ENCODE measurements at places on chromosomes 16 and 17. TPM values are rescaled to one million over a fixed set of nuclear protein-coding genes. Genes with fewer than 3 reads are reported as not detected.

Gene ETV4
- total RNA-seq, result not detected

- no peak for DNase-seq
These were observed 5.7 kb upstream of the ACTG1 start for GRCh38 chr17:81518113-81518784.

GRCh38 chr17:55413825-55414489 lies 7.7 kb downstream of the MMD start:
- no peak for DNase-seq

GRCh38 chr16:25875956-25876598 lies 184.3 kb downstream of the HS3ST4 start:
- DNase-seq, result no peak

DNA sequence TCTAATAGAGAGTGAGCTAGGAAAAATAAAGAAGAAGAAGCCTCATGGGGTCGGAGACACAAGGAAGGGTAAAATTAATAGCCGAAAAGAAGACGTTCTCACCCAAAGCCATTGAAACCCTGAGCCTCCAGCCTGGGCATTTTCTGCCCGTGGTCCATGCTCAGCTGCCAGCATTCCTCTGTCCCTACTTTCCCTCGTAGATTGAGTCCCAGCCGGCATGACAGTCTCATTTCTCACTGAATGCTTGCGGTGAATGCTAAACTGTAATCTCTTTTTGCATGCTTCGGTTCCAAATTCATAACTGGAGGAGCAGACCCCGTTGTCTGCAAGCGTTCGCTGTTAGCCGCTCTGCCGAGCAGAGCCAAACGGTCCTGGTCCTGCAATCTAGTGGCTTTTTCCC lies 54.0 kb upstream of the COX10 start:
- DNase-seq, result no peak

DNA sequence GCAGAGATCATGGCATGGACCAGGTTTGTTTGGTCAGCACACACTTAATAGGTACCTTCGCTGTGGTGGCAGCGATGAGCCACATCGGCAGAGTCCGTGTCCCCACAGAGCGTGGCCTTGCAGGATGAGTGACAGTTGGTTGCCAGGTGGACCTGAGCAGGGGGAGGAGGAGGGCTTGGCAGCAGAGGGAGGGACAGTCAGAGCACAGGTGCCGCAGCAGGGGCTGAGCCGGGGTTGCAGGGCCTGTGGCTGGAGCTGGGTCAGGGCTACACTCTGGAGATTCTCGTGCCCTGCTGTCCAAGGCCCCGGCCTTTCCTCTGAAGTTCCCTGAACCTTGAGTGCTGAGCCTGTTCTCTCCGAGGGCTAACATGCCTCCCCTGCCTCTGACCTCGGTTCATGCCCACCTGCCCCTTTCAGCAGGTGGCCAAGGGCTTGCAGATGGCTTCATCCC lies 24.8 kb downstream of the POLR3E start:
- DNase-seq, result no peak

Gene KRT34
- total RNA-seq, result not detected

Gene ZNRF1
- total RNA-seq, result 27.9 TPM

DNA sequence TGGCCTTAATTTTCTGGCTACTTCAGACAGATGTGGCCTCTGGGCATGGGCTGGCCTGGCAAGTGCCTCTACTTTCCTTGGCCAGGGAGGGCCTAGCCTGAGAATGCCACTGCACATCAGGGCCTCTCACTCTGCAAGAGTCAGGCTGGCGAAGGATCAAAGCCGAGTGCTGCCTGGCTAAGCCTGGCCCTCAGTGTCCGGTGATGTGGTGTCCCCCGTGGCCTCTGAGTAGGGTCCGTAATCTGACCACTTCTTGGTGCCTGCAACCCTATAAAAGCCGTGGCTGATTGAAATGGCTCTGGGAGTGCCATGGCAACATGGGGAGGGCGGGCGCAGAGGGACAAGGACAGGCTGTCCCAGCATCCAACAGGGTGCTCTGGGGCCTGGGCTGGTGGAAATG lies 30.2 kb downstream of the TBX4 start:
- DNase-seq, result no peak

- DNase-seq, result no peak
These were observed 235.2 kb upstream of the SOX9 start for GRCh38 chr17:71885662-71886061.

GRCh38 chr16:84209989-84210388 lies 19.0 kb downstream of the ADAD2 start:
- no peak for DNase-seq

DNA sequence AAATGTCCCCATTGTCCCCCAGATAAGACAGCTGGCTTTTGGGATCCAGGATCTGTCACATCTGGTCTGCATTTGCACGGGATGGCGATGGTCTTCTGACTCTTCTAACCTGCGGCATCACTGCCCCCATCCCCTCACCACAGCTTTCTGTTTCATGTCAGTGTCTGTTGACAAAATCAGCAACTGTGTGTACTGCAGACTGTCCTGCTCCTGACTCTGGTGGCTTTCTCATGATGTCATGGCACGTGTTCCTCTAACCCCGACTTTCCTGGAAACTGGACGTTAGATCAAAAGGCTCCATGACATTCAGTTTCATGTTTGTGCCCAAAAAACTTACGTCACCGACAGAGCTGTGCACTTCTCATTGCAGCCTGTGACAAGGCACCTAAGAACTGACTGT lies 30.1 kb upstream of the CPNE2 start:
- DNase-seq, result no peak

Gene CD300E
- total RNA-seq, result 0.15 TPM

Gene MT1H
- total RNA-seq, result not detected

DNA sequence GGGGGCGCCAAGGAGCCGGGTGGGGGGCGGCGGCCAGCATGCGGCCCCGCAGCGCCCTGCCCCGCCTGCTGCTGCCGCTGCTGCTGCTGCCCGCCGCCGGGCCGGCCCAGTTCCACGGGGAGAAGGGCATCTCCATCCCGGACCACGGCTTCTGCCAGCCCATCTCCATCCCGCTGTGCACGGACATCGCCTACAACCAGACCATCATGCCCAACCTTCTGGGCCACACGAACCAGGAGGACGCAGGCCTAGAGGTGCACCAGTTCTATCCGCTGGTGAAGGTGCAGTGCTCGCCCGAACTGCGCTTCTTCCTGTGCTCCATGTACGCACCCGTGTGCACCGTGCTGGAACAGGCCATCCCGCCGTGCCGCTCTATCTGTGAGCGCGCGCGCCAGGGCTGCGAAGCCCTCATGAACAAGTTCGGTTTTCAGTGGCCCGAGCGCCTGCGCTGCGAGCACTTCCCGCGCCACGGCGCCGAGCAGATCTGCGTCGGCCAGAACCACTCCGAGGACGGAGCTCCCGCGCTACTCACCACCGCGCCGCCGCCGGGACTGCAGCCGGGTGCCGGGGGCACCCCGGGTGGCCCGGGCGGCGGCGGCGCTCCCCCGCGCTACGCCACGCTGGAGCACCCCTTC lies 484 bp downstream of the FZD2 start:
- peak; percentile 44 for DNase-seq

Gene CFAP97D1
- not detected for total RNA-seq

DNA sequence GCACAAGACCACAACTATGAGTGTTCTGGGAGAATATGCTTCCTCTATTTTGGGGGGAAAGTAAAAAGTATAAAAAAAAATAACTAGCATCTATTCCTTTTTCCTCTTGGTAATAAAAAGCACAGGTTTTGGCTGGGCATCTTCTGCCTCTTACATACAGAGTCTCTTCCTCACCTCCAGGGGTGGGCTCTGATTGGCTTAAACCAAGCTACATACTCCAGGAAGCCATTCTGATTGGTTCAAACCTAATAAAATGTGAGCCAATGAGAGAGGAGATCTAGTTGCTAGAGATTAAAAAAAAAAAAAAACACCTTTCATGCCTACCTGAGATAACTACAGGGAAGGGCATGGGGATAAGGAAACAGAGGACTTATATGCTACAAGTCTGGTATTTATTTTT lies 365.9 kb upstream of the ERCC4 start:
- DNase-seq, result no peak

Gene TIMP2
- 822 TPM for total RNA-seq

- peak; percentile 62 for DNase-seq
These were observed 792 bp downstream of the TMEM231 start for GRCh38 chr16:75555213-75555706.

- peak; percentile 70 for DNase-seq
These were observed 2.4 kb downstream of the SERPINF1 start for GRCh38 chr17:1764284-1764683.

DNA sequence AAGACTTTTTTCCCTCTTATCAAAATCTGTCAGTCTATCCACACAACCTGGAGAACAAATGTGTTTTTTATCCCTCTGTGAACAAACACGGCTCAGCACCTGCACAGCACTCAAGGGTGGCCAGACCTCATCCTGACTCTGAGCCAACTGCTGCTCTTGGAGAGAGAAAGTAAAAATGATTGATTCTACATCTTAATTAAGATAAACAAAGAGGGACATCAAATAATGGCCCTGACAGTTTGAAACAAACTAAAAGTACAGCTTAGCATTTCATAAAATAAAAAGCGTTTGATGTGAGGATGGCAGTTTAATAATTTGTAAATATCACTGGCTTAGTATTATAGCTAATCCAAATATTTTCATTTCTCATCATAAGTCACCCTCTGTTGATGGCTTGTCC lies 106.2 kb downstream of the SNX11 start:
- DNase-seq, result no peak

- no peak for DNase-seq
These were observed 4.8 kb downstream of the CPPED1 start for GRCh38 chr16:12798846-12799245.

Gene GALK1
- 19.7 TPM for total RNA-seq

DNA sequence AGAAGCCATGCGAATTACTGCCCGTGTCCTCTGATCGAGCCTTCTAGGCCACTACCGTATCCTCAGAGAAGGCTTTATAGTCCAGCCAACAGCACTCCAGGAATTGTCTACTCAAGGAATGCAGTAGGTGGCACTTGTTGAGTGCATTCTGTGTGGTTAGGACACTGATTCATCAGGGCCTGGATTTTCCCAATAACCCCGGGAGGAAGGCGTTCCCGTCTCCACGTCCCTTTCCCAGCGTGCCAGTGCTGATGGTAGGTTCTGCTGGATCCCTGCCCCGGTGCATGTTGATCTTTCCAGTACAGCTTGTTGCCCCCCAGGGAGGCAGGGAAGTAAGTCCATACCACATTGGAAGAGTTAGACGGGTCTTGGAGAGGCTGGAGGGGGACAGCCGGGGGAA lies 122.2 kb downstream of the RPTOR start:
- no peak for DNase-seq

DNA sequence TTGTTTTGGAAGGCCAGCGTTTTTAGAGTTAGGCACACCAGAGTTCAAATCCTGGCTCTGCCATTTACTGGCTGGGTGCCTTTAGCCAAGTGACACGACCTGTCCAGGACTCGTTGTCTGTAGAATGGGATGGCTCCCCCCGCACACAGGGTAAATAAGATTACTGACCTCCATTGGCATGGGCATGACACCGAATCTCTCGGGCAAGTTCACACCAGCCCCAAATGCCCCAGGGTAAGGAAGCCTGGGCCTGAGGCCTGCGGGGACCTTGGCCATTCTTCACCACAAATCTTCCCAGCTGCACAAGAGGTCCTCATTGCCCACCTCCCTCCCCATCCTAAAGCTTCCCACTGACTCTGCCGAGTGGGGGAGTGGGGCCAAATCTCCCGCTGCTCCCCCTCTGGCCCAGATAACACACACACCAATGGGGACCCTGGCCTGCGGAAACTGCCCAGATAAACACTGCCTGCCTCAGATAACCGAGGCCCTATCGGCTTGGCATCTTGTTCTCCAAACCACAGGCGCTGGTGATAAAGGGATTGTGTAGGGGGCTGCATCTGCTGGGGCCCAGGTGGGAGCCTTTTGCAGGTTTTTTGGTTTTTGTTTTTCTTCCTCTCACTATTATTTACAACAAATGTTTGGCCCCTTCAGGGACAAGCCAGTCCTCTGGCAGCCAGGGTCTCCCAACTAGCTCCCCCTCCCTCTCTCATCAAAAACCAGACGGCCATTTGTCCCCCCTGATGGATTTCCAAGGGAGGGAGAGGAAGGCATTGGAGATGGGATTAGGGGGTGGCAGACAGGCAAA lies 75.0 kb upstream of the LHX1 start:
- DNase-seq, result no peak

DNA sequence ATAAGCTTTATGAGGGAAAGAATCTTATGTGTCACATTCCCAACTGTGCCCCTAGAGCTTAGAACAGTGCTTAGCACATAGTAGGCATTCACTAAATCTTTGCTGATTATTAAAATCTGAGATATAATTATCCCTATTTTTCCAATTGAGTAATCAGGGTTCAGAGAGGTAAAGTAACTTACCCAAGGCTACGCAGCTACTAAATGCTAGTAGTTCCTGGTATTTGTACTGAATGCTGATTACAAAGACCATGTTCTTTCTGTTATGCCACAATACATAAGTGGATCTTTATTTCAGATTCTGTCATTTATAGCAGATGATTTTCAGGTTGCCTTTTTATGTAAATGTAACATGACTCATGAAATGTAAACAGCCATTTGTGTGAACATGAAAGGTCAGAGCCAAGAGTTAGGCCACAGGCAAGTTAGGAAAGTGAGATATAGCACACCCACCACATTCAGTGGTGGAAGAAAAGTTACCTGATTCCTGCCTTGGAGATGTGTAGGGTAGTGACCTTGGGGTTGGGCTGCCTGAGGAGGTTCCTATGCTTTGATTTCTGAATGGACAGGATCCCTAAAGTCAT lies 77.2 kb downstream of the FTO start:
- no peak for DNase-seq

DNA sequence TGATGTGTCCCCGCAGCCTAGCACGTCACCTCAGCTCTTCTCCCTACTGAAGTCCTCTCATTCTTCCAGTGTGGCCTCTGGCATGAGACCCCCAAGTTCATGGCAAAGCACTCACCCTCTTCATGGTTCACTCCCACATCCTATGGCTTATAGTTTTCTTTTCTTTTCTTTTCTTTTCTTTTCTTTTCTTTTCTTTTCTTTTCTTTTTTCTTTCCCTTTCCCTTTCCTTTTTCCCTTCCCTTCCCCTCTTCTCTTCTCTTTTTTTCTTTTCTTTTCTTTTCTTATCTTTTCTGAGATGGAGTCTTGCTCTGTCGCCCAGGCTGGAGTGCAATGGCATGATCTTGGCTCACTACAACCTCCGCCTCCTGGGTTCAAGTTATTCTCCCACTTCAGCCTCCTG lies 58.4 kb upstream of the NLRP1 start:
- DNase-seq, result no peak

Gene LGALS9B
- not detected for total RNA-seq

GRCh38 chr17:39787743-39788484 lies 50.2 kb downstream of the GRB7 start:
- no peak for DNase-seq

Gene PROCA1
- 4.0 TPM for total RNA-seq
